Amniotic stem cell (primary cell): ENCODE measurements at places on chromosomes 6 and 20.

DNA sequence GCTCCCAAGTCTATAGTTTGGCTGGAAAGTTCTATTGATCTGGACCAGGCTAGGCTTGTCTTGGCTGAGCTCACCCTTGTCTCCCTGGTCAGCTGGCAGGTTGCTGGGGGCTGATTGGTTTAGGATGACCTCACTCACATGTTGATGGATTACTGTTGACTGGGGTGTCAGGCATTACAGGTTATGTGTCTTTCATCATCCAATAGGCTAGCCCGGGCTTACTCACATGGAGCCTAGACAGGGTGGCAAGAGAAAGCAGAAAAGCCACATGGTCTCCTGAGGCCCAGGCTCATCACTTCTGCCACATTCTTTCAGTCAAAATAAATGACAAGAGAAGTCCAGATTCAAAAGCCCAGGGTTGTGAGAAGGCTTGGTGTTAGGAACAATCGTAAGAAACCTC is 103.5 kb downstream of the BFSP1 start:
- DNase-seq, result no peak

DNA sequence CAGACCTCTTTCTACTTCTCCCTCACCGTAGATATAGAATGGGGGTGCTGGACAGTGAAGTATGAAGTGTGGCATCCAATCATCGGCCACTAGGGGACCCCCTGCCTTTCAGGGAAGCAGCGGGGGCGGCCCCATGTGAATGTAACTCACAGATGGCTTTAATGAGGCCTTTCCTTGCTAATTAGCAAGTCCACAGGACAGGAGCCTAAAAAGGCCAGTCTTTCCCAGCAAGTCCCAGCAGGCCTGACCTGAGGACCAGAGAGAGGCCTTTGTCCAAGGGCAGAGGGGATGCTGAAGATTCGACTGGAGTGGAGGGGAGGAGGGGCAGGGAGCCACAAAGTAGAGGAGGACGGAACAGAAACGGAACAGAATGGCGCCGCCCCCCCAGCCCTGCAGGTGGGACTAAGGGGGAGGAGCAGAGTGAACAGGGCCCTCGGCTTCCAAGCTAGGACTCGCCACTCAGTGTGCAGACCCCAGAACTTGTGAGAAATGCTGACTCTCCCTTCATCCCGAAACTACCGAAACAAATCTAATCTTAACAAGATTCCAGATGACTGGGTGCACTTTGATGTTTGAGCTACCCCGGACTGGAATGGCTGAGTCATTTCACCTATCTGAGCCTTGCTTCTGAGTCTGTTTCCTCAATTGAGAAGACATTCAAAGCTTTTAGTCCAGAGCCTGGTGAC is 5.8 kb downstream of the C6orf132 start:
- DNase-seq, result no peak

- DNase-seq, result no peak
Measured at GRCh38 chr6:2684103-2684749, 66.5 kb downstream of the MYLK4 start.

GRCh38 chr6:26607434-26608230 is 10.9 kb downstream of the ABT1 start:
- peak; percentile 65 for DNase-seq

GRCh38 chr20:41978246-41978790 is 360.1 kb upstream of the CHD6 start:
- DNase-seq, result no peak

GRCh38 chr6:52739627-52740026 is 23.6 kb downstream of the GSTA2 start:
- no peak for DNase-seq

GRCh38 chr20:37596890-37597536 is 69.3 kb upstream of the BLCAP start:
- DNase-seq, result no peak

GRCh38 chr6:167856999-167857660 is 30.4 kb downstream of the AFDN start:
- DNase-seq, result no peak

- no peak for DNase-seq
Measured at GRCh38 chr6:81812401-81812800, 59.9 kb upstream of the TENT5A start.

- DNase-seq, result no peak
Measured at GRCh38 chr6:90478278-90478677, 108.6 kb downstream of the MAP3K7 start.

GRCh38 chr6:16894301-16894700 is 133.0 kb upstream of the ATXN1 start:
- no peak for DNase-seq

DNA sequence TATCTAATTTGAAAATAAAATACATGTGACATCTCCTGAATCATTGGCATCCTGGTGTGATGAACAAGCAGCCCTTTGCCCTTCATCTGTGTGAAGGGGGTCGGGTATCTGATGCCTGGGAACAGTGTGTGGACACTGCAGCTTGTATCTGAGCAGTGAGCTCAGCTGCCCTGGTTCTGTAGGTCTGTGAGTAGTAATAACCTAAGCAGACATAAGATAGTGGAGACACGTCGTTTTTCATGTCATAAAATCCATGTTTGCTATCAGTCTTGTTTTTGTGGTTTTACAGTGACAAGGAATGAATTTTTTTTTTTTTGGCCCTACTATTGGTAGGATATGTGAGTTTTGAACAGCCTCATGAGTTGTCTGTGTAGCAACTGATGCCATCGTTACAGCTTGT is 133.0 kb downstream of the JARID2 start:
- no peak for DNase-seq

DNA sequence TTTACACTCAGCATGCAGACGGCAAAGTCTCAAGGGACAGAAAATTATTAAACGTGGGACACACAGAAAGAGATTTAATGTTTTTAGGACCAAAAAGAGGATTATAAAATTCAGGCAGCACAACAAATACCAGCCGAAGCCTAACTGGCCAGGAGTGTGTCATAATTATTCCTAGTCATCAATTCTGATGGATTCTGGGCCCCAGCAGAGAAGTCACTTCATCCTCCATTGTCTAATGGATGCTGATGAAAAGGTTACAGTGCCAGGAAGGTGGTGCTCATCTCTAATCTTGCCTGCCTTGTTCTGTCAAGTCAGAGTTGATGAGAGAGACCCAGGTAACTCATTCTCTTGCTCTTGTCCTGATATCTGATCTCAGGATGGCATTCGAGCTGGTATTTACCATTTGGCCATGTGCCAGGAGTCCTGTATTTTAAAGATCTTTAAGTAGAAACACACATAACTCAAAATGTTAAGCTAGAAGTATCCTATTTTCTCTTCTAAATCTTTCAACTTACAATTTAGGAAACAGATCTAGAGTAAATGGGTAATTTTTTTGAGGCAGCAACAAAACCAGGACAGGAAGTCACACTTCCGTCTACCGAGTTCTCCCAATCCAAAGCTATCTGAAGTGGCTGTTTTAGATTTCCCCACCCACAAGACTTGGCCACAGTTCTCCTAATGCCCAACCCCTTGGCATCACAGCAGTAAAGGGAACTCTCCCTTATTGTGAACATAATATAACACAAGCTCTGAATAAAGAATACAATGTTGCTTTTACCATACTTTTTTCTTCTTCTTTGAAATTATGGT is 50.0 kb downstream of the ADAT2 start:
- no peak for DNase-seq

DNA sequence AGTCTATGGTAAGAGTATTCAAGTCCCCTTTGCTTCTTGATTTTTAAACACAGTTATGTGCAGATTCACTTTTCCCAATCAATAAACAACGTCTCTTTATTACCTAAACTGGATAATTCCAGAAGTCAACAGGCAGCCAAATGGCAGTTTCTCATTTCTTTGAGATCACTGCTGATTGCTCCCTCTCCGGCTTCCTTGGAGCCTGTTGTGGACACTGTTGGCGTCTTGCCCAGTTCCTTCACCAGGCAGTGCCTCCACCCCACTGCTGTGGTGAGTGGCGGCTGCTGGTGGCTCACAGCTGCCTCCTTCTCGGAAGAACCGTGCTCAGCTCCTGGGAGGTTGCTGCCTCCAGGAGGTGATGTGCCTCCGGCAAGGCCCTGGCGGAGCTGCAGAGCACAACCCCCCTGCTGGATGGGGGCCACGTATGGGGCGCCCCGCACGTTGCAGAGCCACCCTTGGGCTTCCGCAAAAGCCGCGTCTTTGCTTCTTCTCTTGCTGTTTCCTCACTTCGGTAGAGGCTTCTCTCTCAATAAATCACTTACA is 105.1 kb upstream of the CNKSR3 start:
- no peak for DNase-seq

GRCh38 chr20:38180781-38181180 is 15.7 kb upstream of the TGM2 start:
- DNase-seq, result no peak

- DNase-seq, result no peak
Measured at GRCh38 chr6:123829302-123829953, 25.8 kb downstream of the NKAIN2 start.

DNA sequence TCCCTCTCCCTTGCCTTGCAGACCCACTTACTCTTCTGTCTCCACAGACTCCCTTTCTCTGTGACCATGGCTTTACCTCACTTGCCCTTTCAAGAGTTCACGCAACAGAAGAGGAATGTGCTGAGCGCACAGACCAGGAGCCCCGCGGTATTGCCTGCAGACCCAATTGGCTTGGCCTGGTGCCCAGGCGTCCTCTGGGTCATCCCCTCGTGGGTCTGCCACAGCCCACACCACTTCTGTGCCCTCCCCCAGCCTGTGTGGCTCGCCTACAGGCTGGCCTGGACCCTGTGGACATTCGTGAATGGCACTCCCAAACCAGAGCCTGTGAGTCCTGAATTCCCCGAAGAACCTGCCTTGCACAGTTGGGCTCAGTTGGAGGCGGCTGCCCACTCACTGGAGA is 15.3 kb upstream of the NINL start:
- no peak for DNase-seq

DNA sequence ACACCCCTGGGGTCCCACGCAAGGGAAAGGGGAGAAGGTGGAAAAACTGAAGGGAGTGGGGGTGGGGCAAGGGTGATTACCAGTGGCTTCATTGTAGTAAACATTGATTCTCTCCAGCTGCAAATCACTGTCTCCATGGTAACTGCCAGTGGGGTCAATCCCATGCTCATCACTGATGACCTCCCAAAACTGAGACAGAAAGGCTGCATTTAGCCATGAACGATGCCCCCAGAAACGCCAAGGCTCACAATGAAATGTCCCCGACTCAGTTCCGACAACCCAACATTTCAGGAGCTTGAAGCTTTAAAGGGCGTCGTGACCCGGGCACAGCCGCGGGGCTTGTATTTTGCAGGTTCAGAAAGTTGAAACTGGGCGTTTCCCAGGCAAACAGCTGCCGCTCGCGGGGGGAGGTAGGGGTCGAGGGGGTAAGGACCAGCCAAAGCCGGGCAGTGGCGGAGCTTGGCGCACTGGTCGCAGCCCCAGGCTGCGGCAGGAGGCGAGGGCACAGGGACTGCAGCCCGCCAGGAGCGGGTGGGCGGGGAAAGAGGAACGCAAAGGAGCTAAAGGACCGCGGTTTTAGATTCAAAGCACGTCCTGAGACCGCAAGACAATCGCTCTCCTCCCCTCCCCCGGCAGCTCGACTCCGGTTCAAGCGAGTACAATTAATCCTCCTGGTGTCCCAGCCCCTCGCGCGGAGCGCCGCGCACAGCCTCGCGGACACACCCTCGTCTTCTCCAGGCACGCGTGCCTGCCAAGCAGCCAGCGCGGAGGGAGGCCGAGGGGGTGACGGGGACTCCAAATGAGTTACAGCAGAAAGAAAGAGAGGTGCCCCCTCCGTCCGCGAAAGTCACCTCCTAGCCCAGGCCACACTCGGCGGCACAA is 731 bp downstream of the TUBB2B start:
- DNase-seq, result no peak

- no peak for DNase-seq
Measured at GRCh38 chr20:9458138-9458796, 56.1 kb upstream of the LAMP5 start.

GRCh38 chr6:152091851-152092341 is 284.4 kb downstream of the ESR1 start:
- DNase-seq, result no peak

- DNase-seq, result no peak
Measured at GRCh38 chr6:159555082-159555875, 137.8 kb downstream of the SOD2 start.

DNA sequence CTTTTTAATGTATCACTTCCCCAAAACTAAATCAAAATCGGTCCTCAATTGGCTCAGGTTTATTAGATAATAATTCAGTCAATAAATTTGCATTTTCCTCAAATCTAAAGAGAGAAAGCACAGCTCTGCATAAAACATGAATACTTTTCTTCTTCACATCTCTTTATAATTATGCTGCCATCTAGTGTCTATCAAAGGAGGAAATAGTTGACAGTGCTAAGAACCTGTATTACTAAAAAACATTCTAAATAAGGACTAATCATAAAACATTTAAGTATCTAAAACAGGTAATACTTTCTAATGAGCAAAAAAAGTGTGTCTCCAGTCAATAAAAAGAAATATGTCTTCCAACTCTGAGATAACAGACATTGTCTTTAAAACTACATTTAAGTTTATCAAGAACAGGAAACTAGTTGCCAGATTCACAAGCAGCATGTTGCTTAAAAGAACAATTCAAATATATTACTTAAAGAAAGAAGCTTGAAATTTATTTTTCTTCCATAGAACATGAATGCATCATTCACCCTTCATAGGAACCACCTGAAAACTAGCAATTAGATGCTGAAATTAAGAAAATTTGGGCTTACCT is 56.5 kb upstream of the DST start:
- DNase-seq, result no peak

- DNase-seq, result no peak
Measured at GRCh38 chr6:150145830-150146229, 3.0 kb downstream of the PPP1R14C start.

DNA sequence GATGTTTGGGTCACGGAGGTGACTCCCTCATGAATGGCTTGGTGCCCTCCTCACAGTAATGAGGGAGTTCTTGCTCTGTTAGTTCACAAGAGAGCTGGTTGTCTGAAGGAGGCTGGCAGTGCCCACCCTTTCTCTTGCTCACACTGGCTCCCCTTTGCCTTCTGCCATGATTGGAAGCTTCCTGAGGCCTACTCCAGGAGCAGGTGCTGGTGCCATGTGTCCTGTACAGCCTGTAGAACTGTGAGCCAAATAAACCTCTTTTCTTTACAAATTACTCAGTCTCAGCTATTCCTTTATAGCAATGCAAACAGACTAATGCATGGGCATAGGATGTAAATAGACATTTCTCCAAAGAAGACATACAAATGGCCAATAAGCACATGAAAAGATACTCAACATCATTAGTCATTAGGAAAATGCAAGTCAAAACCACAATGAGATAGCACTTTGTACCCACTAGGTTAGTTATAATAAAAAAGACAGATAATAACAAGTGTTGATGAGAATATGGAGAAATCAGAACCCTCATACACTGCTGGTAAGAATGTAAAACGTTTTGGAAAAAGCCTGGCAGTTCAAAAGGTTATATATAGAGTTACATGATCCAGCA is 17.7 kb downstream of the C20orf203 start:
- no peak for DNase-seq

- no peak for DNase-seq
Measured at GRCh38 chr6:80183019-80183795, 76.7 kb downstream of the BCKDHB start.

GRCh38 chr6:43827898-43828297 is 57.9 kb downstream of the VEGFA start:
- DNase-seq, result no peak

- DNase-seq, result no peak
Measured at GRCh38 chr6:140713495-140713894, 1339.0 kb upstream of the CITED2 start.
